ENCODE measurements at places on chromosomes 5 and 9. TPM values are rescaled to one million over a fixed set of nuclear protein-coding genes. Genes with fewer than 3 reads are reported as not detected.

SELENOP gene
- polyA plus RNA-seq = 32.2 TPM

ENTREP1 gene
- 5.7 TPM for polyA plus RNA-seq

SLC25A2 gene
- 0.29 TPM for polyA plus RNA-seq

IFNE gene
- polyA plus RNA-seq = 2.0 TPM

PCDHGA4 gene
- 0.11 TPM for polyA plus RNA-seq

Measured in esophagus (tissue), 2 donors.